Stimulated activated CD4-positive, alpha-beta T cell treated with anti-CD3 and anti-CD28 coated beads, Interleukin-4, amount 100 ng/mL, for 24 hours (primary cell): ENCODE measurements at places on chromosomes 12 and 14.

DNA sequence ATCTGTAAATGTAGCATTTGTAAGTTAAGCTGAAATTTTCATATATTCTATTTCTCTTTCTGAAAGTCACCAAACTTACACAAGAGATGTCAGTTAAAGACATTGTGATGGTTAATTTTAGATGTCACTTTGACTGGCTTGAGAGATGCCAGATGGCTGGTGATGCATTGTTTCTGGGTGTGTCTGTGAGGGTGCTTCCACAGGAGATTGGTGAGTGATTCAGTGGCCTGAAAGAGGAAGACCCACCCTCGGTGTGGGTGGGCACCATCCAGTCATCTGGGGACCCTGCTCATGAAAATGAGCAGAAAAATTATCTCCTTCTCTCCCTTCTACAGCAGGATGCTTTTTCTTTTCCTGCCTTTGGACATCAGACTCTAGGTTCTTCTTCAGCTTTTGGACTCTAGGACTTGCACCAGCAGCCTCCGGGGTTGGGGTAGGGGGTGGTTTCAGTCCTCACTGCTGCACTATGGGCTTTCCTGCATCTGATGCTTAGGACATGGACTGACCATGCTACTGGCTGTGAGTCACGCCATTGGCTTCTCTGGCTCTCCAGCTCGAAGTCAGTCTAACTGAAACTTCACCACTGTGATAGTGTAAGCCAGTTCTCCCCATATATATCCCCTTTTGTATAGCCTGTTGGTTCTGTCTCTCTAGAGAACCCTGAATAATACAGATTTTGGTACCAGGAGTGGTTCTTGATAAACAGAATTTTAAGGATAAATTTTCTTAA is 20.9 kb downstream of the PDE6H start:
- peak; percentile 29 for DNase-seq

GRCh38 chr12:74043343-74043742 is 494.3 kb upstream of the ATXN7L3B start:
- DNase-seq = no peak

DNA sequence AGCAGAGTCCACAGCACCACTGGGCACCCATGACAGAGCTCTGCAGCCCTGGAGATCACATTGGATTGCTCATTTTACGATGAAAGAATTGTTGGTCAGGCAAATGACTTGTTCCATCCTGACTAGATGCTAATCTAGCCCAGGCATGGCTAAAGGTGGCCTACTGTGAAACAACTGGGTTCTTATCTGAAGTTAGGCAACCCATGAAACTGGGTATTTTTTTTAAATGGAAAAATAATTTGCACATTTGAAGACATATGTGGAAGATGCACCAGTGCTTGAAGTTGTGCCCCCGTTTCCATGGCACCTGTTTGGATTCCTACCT is 8.3 kb downstream of the PYGL start:
- no peak for DNase-seq

DNA sequence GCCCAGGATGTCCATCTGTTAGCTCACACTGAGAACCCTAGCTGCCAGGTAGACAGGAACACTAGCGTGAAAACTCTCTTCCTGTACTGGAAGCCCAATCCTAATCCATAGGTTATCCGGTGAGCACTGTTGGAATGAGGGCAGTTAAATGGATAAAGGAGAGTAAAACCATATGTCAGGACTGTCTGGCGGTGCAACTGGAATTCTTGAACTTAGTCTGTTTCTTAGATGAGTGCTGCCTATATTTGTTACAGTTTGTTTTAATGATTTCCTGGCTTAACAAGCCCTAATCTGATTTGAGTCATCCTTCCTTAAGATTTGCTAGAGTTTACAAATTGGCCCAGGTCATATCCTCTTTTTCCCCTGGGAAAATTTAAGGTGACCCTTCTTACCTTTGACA is 104.7 kb downstream of the ANO4 start:
- no peak for DNase-seq

DNA sequence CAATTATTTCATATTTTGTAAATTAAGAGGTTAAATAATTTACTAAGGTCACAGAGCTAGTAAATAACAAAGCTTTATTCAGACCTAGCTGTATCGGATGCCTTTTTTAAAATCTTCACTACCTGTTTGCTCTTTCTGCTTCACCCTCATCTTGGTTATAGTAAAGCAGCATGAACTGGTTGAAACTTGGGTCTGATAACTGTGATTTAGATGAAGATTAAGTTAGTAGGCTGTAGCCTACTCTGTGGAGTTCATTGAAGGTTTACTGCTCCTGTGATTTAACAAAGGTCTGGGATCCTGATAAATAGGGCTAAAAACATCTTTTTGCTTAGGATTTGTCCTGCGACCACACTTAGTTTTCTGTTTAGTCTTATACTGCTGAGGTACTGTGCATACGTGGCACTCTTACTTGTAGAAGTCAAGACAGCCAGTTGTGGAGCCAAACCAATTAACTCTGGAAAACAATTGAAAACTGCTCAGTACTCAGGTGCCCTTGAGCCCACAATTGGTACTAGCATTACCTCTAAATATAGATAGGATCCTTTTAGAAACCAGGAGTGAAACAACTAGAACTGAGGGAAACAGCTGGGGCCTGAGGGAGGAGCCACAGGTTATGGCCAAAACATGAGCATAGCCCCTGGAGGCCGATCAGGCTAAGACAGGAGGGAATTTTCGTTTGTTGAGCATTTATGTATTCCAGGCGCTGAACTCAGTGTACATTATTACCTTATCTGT is 2.3 kb downstream of the SPATS2 start:
- DNase-seq = peak; percentile 35

DNA sequence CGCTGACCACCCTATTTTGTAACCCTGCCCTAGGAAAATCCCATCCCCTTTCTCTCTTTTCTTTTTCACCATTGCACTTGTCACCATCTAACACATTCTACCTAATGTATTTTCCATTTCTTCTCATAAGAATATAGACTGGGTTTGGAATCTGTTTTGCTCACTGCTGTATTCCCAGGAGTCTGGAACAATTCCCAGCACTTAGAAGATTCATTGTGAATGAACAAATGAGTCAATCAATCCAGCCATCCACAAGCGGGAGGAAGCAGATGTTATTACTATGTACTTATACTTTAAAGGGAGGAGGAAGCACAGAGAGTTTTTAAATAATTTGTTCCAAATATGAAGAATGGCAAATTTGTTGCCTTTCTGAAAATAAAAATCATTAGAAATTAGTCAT is 142.1 kb downstream of the KIF21A start:
- DNase-seq = no peak

GRCh38 chr12:127381043-127381668 is 885.8 kb upstream of the TMEM132C start:
- DNase-seq = peak; percentile 6

GRCh38 chr12:1552911-1553491 is 41.4 kb downstream of the FBXL14 start:
- DNase-seq = no peak

- DNase-seq = no peak
Observed at GRCh38 chr12:20863056-20863455, 52.6 kb downstream of the SLCO1B3 start.

DNA sequence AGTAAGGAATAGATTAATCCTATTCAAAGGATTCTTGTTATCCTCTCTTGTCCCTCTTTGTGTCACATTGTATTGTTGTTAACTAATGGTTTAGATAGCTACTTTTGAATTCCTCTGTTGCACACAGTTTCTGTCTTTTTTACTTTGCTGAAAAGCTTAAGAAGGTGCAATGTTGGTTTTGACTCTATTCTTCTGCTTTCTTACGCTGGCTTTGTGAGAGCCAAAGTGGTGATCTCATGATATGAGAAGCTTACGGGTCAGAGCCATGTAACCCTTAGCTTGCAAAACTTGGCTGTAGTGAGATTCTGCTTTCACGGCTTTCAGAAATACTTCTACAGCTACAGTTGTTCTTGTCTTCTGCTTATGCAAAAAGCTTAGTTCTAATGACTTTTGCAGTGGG is 239.7 kb downstream of the TRHDE start:
- no peak for DNase-seq

DNA sequence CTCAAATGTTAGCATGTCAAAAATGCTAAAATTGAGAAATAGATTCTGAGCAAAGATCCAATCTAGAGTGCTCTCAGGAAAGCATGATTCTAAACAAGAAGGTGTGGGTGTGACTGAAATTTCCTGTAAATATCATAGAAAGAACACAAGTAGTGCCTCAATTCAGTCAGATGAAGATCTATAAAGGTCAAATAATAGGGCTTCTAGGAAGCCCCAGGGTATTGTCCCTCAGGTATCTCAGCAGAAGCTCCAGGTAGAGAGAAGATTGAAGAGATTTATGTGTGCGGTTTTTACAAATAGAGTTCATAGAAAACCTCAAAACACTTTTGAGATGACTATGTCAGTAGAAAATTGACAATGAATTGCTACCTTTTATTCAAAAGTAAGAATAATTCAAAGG is 13.0 kb downstream of the KLRD1 start:
- DNase-seq = no peak

DNA sequence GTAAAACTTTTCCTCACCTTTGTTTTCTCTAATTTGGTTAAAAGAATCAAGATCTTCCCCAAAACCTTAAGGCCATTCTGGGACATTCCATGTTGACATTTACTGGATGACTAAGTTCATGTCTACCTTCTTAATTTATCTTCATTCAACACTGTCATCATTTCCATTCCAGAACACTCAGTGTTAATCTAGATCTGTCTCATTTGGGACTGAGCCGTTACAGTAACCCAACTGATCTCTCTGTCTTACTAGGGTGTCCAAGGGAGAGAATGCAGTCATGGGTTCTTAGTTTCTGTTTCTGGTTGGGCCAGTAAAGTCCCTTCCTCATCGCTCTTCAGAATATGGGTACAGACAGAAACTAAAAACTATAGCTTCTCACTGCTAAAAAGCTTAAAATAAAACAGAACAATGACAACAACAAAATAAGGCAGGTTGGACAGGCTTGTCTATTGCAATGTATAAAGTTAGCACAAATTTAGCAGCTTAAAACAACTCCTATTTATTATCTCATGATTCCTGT is 144.8 kb downstream of the ASCL1 start:
- no peak for DNase-seq

DNA sequence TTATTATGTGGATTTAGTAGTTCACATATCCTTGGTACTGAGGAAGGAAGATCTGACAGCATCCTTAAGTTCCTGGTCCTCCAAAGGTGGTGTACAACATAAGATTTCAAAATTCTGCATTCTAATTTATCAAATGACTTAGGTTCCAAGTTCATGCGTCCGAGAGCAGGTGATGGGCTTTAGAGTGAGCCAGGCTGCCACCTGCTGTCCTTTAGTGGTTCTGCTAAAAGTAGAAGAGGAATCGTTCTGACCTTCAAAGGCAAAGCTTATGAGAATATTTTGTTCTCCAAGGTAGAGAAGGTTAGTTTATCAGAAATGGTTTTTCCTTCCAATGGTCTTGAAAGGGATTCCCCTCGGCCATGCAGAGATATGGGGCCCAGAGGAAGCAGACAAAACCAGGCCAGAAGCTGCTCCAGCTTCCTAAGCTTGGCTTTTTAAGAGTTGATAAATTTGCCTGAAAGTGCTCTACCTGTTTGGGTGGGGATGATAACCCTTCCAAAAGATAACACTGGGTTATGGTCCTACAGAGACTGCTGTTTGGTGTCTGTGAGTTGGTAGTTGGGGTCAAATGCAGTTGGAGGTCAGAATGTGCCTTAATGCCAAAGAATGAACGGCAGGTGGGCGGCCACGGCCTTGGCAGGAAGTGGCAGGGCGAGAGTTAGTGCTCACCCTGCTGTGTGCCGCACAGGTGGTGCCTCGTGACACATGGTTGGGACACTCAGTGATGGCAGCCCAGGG is 29.1 kb upstream of the LRTM2 start:
- peak; percentile 72 for DNase-seq

DNA sequence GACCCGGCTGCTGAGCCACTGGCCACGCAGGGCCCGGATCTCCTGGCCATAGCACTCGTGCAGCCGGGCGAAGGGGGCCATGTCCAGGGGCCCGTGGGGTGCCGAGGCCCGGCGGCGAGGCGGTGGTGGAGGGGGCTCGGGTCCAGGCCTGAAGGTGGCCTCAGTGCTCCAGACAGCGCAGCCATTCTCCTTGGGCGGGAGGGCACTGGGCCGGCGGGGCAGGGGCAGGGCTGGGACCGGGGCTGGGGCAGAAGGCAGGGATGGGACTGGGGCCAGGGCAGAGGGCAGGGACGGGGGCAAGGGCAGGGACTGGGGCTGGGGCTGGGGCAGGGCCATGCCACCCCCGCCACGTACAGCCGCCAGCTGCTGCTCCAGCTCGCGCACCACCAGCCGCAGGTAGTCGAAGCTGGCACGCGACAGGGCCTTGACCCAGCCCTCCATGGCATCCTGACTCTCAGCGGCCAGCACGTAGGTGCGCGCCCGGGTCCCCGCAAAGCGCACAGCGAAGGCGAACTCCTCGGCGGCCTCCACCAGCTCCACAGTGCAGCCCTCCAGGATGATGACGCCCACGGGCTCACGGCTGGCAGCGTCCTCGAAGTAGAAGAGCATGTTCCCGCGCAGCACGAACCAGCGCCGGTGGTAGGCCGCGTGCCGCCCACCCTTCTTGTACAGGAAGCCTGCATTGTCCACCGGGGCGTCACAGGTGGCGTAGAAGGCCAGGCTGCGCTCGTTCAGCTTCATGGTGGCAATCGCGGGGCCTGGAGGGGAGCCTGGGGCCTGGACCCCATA is 6.0 kb downstream of the PHETA1 start:
- no peak for DNase-seq

- no peak for DNase-seq
Observed at GRCh38 chr12:6614513-6615172, 7.5 kb upstream of the CHD4 start.

- no peak for DNase-seq
Observed at GRCh38 chr14:105116451-105117256, 51.4 kb upstream of the GPR132 start.

GRCh38 chr12:117261247-117261646 is 71.0 kb upstream of the FBXO21 start:
- DNase-seq = no peak

- DNase-seq = no peak
Observed at GRCh38 chr12:87196321-87196720, 832.9 kb downstream of the C12orf50 start.

DNA sequence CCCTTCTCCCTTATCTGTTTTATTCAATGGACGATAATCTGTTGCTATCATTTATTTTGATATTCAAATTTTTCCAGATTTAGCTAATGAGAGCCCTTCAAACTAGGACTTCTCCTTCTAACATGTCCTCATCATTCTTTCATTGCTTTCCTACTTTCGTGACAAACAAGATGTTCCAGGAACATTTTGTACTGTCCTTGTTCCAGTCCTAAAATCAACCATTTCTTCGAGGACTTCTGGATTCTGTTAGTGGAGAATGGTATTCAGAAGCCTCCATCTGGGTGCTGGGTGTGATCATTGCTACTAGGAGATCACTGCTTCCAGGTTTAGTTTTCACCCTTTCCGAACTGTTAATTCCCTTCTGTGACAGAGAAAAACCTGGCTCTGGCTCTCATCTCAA is 29.5 kb upstream of the FBXO34 start:
- DNase-seq = no peak

GRCh38 chr14:28831126-28831525 is 64.5 kb downstream of the FOXG1 start:
- DNase-seq = no peak

GRCh38 chr12:67927815-67928214 is 61.4 kb upstream of the IFNG-AS1 start:
- DNase-seq = no peak

GRCh38 chr12:67988601-67989021 is 636 bp upstream of the IFNG-AS1 start:
- peak; percentile 6 for DNase-seq
